ENCODE measurements at places on chromosomes 2 and 18. TPM values are rescaled to one million over a fixed set of nuclear protein-coding genes. Genes with fewer than 3 reads are reported as not detected.

- H3K36me3 ChIP-seq: no peaks in the 10 kb centered on the region
- peak overlapping the region; percentile 18 for H3K4me3 ChIP-seq
- peak overlapping the region; percentile 95 for H3K27ac ChIP-seq
- H3K27me3 ChIP-seq: no peaks in the 10 kb centered on the region
- peaks cover 74% of the 10 kb centered on the region for H3K4me1 ChIP-seq
- peak; percentile 61 for DNase-seq
These were observed 28.1 kb downstream of the NCKAP1 start for GRCh38 chr2:183010112-183010511.

The CXCR1 gene
- not detected for total RNA-seq

The NEUROD1 gene
- total RNA-seq: 0.11 TPM

- H3K27me3 ChIP-seq: no peaks in the 10 kb centered on the region
- peaks cover 79% of the 10 kb centered on the region for H3K4me1 ChIP-seq
- H3K4me3 ChIP-seq: no peak overlapping the region
- H3K36me3 ChIP-seq: peaks cover 16% of the 10 kb centered on the region
These were observed 8.1 kb downstream of the SMAD4 start for GRCh38 chr18:51038110-51038509.

DNA sequence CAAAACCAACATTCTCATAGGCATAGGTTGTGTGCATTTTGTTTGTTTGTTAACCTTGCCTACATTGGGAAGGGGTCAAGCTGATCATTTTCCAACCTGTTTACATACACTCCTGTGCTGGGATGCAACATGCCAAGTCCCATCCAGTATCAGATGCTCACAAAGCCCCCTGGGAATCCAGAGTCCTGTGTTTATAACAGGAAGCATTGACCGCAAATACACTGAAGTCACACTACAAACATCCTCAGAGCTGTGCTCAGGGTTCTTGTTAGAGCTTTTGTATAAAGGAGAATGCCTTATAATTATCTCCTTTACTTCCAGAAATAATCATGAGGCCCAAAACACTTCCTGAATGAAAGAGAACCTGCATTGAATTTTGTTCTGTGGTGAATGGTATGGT, 488.7 kb upstream of the TCF4 start:
- no peaks in the 10 kb centered on the region for H3K4me1 ChIP-seq
- H3K27me3 ChIP-seq: no peaks in the 10 kb centered on the region
- H3K27ac ChIP-seq: no peak overlapping the region

The KLHL30 gene
- total RNA-seq: 0.07 TPM

- H3K4me3 ChIP-seq: no peak overlapping the region
- no peaks in the 10 kb centered on the region for H3K4me1 ChIP-seq
- H3K27ac ChIP-seq: no peak overlapping the region
These were observed 35.7 kb upstream of the HPCAL1 start for GRCh38 chr2:10267036-10267435.

- H3K36me3 ChIP-seq: peaks cover 33% of the 10 kb centered on the region
- peaks cover 27% of the 10 kb centered on the region for H3K4me1 ChIP-seq
These were observed 84.8 kb upstream of the ITGA6 start for GRCh38 chr2:172342611-172343010.
